ENCODE measurements at places on chromosomes 12 and 14.

DNA sequence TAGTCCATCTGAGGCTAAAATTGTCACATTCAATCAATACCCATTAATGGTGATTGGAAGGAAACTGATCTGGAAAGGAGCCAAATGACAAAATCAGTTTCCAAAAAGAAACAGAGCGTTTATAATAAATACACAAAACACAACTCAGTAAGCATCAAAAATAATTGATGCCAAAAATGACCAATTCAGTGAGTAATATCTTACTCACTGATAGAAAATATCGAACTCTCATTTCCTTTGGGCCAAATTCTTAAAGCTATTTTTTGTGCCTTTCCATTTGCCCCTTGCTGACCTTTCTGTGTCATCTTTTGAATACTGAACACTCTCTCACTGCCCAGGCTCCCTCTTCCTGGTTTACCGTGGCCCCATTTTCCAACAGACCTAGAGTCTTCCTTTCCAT is 22.5 kb upstream of the ATP2B1 start:
- no peak for DNase-seq

- no peak for DNase-seq
These were observed 274.9 kb upstream of the LMO3 start for GRCh38 chr12:16880864-16881285.

DNA sequence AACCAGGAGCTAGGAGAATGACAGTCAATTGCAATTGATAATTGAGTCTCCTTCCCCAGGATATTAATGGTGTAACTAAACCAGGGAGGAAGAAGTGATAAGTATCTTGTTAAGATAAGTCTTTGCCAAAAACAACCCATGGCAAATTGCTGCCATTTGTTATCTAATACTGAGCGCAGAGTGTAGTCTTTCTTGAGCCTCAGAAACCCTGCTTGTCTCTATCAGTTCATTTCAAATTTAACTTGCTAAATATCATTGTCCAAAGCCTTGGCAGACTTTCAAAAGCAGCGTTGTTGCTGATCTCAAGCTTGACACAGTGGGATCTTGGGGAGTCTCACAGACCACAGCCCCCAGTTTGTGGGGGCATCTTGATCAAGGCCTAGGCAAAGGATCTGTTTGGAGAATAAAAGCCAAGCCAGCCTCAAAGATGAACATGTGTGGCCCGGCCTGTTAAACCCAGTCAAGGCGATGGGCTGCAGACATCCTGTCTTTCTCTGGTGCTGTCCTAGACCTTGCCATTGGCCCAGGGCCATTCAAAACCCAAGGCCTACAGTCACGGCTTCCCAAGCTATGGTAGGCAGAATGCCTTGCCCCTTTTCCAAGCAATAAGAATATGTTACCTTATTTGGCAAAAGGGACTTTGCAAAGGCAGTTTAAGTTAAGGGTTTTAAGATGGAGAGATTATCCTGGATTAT is 164.2 kb downstream of the CHST11 start:
- no peak for DNase-seq

GRCh38 chr12:13135371-13136178 is 32.1 kb upstream of the GSG1 start:
- DNase-seq: no peak

DNA sequence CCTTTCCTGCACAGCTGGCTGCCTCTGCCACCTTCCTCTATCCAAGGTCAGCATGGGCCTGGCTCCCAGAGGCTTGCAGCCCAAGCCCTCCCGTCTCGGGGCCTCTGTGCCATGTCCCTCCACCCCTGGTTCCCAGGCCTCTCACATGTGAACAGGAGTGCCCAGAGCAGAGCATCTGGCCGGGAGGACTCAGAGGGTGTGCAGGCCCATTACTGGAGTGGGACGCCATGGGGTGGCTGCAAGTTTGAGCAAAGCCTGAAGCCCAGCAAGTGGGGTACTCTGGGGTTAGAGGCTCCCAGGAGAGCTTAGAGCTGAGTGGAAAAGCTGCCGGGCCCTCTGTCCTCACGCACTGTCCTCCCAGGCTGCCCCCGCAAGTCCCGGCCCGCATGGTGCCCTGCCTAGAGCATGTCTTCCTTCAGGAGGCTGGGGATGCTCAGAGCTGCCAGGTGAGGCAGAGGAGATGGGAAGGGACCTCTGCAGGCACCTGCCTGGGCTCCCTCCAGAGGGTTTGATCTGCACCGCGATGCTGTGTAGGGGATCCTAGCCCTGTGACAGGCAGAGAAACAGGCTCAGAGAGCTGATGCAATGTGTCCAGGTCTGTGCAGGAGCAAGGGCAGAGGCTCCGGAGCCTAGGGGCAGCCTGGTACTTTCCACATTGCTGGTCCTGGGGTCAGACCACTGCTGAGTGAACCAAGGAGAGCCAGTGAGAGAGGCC is 39.8 kb downstream of the DIO3 start:
- DNase-seq: no peak

GRCh38 chr14:99660006-99660566 is 15.2 kb downstream of the HHIPL1 start:
- no peak for DNase-seq

DNA sequence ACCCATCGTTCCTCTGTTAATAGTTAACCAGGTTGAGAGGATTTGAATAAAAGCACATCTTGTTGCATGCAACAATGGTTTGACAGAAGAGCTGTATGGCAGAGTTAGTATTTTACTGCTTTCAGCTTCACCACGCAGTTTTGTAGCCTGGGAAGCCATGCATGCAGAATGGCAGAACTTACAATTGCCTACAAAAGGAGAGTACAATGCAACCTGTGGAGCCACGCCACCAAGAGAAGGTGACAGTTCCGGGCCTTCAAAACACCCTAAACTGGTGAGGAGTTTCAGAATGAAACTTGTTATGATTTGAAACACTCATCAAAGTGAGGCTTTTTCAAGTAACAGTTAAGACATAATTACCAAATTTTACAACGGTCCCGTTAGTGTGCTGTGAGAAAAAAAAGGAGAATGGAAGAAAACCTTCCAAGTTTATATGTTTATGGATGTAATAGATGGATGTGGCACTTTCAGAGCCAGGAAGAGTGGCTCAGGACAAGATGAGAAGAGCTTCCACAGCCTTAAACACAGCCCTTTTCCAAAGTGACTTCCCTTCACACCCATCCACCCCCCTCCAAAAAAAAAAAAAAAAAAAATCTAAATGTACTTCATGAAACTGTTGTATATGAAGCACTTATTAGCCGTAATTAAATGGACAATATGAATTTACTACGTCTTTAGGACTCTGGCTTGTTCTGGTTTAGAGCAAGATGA is 158.7 kb downstream of the EGLN3 start:
- DNase-seq: no peak

DNA sequence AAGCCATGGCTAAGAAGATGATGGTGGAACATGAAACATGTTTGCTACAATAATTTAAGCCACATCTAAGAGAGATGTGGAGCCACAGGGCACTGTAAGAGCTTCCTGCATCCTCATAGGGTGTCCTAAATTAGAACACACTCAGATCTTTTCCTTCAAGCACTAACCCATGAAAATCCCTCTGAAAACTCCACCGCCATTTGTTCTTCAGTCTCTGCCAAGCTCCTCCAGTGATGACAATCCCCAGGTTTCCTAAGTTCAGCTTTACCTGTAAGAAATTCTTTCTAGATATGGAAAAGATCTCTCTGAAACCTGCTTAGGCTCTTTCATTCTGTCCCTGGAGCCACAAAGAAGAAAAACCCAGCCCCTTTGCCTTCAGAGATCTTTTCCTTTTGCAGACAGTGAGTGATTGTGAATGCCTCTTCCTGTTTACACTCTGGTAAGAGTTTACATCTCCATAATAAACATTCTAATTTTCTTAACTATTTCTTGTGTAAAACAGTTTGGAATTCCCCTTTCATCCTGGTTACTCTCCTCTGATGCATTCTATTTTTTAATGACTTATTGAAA is 907.2 kb downstream of the VRK1 start:
- no peak for DNase-seq

GRCh38 chr12:116962197-116962596 is 51.4 kb downstream of the FBXW8 start:
- DNase-seq: no peak

GRCh38 chr12:125093681-125094330 is 28.6 kb downstream of the AACS start:
- DNase-seq: no peak

GRCh38 chr14:71725922-71726579 is 206.2 kb upstream of the RGS6 start:
- DNase-seq: no peak

DNA sequence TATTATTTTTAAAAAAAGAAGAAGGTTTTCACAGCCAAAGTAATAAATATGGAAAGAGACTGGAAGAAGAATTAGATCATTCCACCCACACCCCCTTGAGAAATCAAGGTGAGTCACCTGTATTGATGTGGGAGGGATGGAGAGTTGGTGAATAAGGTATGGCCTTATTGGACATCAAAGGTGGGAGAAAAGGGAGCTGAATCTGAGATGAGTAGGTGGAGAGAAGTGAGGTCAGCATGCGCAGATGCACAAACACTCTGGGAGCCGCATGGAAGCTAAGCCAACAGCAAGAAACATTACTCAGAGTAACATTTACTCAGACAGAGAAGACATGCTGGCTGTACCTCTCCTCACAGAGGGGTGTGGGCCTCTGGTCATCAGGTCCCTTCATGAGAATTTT is 113.1 kb upstream of the FOXG1 start:
- no peak for DNase-seq

DNA sequence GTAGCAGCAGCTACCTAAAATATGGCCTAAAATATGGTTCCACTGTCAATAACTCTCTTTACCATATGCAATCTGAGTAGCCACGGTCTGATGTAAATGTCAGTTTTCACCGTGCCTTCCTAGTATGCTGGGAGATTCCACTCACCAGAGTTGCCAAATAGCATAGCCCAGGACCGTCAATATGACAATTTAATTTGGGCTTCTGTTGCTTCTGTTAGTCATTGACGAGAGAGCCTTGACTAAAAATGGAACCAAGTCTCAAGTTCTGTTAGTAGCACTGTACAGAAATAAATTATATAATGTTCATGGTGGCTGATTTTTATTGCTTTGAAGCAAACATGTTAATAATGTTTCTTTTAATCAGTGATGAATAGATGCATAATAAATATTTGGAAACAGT is 348.4 kb downstream of the BCAT1 start:
- DNase-seq: no peak

DNA sequence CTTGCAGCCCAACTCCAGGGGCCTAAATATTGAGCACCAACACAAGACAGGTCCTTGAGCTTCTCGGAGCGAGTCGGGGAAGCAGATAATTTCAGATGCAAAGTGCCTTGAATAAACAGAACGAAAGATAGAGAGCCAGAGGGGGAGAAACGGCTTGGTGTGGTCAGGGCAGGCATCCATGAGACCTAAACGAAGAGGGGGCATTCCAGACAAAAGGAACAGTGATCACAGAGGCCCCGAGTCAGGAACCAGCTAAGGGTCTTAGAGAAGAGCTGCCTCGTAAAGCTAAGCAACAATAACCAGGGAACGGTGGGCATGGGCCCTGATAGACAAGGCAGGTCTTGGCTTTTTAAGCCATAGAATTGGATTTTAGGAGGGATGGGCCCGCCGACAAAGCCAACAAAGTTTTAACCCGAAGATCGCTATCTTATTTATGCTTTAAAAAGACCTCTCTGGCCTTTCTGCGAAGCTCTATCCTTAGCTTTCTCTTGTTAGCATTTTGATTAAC is 421 bp upstream of the ACADS start:
- no peak for DNase-seq

GRCh38 chr14:42508209-42508946 is 901.7 kb downstream of the LRFN5 start:
- no peak for DNase-seq

DNA sequence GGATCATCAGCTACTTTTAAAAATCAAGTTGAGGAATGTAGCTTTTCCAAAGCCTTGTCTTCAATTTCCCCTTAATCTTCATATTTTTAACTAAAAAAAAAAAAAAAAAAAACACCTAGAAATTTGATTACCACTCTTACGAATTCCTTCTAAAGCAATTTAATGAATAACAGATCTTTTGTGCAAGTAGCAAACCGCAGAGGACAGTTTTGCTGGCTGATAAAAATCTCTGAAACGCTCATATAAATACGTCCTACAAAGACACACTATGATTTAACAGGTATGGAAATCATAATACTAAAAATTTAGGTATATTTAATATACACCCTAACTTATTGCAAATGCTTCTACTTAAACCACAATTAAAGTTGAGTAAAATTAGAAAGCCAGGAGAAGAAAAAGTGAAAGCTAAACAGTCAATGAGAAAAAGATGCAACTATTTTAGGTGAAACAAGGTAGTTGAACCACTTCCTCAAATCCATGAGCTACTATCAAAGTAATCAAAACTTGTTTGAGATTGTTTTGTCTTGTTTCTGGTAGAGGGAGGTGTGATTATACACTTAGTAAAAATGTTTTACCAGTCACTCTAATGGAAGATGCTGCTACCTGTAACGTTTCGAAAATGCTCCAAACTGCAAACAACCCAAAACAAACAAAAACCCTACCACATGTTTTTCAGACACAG is 2.2 kb downstream of the PAWR start:
- DNase-seq: no peak

DNA sequence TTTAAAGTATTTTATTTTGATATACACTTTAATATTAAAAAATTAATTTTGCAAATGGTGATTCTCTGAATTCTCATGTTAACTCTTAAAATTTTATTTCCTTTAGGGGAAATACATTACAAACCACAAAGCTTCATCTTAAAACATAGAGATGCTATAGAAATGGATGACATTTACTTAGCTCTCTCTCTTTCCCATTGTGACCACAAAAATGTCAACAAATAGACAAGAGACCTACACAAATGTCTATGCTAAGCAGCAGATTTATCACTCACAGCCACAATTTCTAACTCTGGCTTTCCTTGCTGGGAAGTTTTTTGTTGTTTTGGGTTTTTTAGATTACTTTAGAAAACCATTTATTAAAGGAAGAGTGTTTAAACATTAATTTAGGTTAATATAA is 19.9 kb upstream of the PHC1 start:
- no peak for DNase-seq

DNA sequence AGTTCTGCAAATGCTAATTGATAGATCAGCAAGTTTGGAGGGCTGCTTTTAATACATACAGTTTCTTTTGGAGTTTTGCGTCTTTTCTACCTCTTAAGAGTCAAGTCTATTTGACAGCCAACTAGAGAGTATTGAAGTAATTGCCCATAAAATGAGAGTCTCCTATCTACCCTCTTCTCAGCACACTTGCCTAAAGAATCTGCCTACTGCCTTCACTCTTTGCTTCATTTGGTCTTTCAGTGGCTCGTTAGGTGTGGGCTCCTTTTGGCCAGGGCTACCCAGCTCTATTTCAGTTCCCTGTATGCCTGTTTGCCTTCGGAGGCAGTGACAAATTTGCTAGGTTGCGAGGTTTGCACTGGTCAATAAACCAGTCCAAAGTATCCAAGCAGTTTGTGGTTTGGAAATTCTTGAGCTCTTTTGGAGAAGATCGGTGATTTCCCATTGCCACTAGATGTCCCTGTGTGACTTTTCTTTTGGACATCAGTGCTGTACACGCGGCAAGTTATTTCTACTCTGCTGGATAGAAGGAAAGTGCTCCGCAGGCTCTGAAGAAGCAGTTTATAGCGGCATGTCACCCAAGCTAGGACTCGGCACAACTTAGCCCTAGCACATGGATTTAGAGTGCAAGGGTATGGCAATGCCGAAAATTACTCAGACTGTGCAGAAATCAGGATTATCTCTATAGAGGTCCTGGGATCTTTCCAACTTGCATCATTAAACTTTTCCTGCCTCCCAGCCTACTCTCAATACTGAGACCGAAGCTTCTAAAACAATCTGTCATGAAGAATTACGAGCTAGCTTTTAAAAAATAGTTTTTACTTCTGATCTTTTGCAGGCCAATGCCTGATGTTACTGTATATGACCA is 38.6 kb downstream of the MGST1 start:
- no peak for DNase-seq

GRCh38 chr14:58133739-58134138 is 18.3 kb downstream of the ARMH4 start:
- no peak for DNase-seq

- no peak for DNase-seq
These were observed 43.1 kb downstream of the DNAH10 start for GRCh38 chr12:123805173-123805572.
